SIG-M5 (cell line): ENCODE measurements at places on chromosomes 4 and X.

- DNase-seq: no peak
These were observed 71.0 kb downstream of the UCHL1 start for GRCh38 chr4:41327770-41328169.

- DNase-seq: no peak
These were observed 90.9 kb downstream of the CHRNA9 start for GRCh38 chr4:40425799-40426574.

DNA sequence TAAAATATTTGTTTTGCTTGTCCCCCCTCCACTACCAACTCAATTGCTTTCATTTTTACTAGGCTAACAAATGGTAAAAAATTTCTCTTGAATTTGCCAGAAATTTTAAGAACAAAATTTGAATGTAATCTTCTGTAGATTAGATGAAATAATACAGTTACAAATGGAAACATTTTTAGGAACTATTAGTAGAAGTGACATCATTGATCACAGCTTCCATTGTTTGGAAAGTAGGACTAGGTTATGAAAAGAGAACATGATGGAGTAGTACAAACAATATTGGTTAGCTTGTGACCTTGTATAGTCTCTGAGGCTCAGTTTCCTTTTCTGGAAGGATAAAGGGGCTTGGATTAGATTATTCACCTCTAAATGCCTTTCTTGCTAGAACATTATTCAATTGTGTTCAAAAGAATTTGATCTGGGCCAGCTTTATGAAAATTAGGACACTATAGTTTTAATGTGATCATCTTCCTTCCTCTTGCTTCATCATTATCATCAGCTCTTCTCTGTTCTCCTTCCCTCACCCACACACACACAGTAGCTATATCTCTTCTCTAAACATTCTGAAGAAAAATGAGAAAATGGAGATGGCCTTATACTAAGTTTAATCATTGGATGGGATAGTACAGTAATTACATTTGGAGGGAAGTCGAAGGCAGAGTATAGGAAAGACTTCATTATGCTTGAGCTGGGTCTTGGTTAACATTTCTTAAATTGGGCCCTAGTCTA is 9.9 kb downstream of the MTMR1 start:
- no peak for DNase-seq

DNA sequence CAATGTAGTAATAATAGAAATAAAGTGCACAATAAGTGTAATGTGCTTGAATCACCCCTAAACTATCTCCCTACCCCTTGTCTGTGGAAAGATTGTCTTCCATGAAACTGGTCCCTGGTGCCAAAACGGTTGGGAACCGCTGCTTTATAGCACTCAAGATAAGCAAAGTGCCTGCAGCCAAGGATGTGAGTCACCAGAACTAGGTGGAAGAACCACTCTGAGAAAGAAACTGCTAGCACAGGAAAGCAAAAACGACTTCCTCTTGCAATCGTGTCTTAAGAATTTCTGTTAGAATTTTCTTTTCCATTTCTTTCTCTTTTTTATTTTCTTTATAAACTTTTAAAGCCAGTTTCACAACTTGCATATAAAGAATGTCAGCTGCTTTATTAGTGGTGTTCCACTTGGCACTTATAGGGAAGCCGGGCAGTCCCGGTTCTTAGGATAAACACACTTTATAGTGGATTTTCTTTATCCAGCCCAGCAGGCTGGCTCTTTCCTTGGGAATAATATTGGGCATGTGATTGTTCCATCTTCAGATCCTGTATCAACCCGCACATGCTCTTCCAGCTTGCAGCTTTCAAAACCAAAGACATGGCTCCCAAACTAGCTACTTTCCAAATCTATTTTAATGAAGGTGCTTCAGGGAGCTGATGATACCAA is 32.3 kb upstream of the CXCL8 start:
- DNase-seq: peak; percentile 18

DNA sequence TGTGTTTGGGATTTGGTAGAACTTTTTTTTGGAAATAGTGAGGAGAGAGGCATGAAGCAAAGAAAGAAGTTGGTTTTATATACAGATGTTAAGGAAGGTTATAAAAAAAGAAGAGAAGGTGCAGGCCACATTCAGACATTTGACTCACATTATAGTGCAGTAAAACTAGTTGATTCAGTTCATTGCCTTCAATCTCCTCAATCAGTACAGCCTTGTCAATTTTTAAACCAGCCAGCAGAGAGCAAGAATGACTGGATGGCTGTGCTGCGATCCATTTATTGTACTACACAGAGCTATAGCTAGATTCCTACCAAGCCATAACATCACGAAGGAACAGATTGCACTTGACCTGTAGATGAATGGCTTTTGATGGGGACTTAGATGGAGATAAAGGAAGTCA is 79.7 kb upstream of the LSM6 start:
- DNase-seq: no peak

DNA sequence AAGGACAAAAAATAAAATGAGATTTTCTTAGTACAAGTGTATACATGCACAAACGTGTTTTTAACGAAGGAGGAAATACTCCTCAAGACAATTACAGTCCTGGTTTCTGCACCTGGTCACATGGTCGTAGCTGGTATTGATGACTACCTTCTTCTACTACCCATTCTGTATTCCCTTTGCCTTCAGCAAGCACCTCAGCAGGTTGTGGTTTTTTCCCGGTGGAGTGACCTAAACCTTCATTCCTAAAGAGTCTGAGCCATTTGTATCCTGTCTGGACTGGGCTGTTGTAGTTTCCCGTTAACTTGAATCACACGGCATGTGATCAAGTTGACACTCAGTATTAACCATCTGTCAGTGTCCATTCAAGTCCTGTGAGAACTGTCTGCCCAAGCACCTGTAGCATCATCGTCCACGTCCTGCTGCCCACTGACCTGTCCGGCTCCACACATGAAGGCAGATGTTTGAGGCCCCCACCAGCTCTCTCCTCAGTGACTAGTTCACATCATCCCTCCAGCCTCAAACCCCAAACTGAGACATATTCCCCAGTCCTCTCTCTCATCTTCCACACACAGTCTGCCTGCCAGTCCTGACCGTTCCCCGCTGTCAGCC is 31.1 kb upstream of the TBC1D14 start:
- DNase-seq: no peak

DNA sequence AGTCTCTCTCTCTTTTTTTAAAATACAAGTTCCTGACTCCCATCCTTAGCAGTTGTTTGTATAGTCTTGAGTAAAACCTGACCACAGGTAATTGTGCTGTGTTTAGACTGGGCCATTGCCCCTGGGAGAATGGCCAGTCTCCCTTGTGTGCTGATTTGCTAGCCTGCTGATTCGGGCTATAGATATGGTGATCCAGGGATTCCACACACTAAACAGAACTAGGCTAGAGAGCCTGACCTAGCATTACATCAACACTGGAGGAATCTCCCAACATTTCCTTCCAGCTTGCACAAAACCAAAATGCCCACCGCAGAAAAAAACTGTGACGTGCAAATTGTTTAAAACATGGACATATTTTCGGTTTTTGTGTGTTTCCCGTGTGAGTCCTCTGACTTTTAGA is 5.1 kb downstream of the UPRT start:
- DNase-seq: no peak

DNA sequence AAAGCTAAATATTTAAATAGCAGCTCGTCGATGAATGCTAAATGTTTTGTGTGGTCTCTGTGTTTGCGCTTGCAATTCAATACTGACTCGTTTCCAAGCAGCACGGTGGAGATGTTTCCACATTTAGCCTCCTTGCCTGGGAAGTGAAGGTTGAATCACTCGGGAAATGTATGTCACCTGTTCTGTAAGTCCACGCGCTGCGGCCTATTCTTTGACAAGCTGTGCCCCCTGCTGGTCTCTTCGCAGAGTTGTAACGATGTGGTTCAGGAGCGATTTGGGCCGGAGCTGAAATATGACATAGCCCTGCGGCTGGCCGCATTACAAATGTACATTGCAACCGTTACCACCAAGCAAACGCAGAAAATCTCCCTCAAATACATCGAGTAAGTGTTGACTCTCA is 89.6 kb upstream of the PRPS2 start:
- no peak for DNase-seq

- DNase-seq: no peak
These were observed 250.0 kb upstream of the NDST3 start for GRCh38 chr4:117784266-117784665.

DNA sequence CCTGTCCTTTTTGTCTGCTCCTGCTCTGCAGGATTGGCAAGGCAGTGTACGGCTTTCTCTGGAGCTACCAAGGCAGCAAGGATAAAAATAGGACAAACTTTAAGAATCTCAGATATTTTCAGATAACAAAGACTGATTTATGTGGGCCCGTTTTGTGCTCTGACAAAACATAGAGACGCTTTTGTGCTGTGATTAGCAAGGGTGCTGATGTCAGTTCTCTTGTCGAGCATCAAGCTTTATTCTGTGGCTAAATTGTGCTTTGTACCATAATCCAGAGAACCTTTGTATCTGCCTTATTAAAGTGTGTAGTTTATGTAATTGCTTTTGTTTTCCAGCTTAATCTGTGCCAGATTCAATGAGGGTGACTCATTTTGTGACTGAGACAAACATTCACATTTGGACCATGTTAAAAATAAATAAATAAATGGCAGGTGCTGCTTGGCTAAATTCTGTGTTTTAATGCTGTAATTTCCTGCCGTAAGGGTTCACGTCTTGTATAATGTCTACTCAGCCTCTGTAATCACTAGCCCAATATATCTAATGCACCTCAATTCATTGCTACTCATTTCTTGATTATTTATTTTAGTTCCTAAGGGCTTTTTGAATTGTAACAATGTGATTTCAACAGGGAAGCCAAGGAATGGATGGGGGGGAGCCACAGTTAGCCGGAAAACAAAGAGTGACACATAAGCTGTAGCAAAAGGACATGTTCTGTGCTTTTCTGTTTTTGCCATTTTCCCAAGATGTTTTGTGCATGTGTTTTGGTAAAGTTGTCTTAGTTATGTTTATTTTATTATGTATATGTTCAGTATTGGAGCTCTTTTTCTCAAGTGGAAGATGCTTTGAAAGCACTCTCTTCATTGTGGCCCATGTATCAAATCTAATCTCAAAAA is 75.1 kb downstream of the GAB1 start:
- DNase-seq: no peak

DNA sequence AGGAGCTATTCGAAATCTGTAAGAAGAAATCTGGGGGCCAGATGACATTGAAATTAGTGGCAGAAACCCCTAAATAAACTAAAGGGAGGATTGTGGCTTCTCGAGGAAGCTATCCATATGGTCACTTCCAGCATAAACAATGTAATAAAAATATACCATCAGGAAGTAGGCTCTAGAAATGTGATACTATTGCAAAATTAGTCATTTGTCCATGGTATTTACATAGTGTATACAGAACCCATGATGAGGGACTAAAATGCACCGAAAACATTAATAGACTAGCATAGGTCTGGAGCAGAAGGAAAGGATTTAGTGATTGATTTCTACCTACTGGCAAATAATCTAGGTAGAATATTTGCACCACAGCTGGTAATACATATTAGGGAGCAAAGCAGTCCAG is 1344.0 kb downstream of the FSTL5 start:
- DNase-seq: no peak
